Kidney (tissue), 22 donors: ENCODE measurements at places on chromosomes 3 and 15. TPM values are rescaled to one million over a fixed set of nuclear protein-coding genes. Genes with fewer than 3 reads are reported as not detected.

Gene CLDN16
- 28.4 TPM for polyA plus RNA-seq

Gene DUOX1
- 0.26 TPM for polyA plus RNA-seq

Gene TSPAN3
- 273 TPM for polyA plus RNA-seq

Gene RASGRP1
- 3.4 TPM for polyA plus RNA-seq

Gene SAMD7
- not detected for polyA plus RNA-seq

Gene TBC1D2B
- polyA plus RNA-seq, result 8.5 TPM

Gene IL17RB
- 87.4 TPM for polyA plus RNA-seq

Gene RNU6-1
- polyA plus RNA-seq, result not detected

Gene KLF13
- polyA plus RNA-seq, result 55.5 TPM

Gene WNT5A
- polyA plus RNA-seq, result 0.67 TPM

Gene HRG
- 22.8 TPM for polyA plus RNA-seq

Gene MGA
- polyA plus RNA-seq, result 1.9 TPM

Gene FOXL2
- polyA plus RNA-seq, result not detected

Gene NXPE3
- polyA plus RNA-seq, result 4.9 TPM

Gene FGF7
- 3.8 TPM for polyA plus RNA-seq

Gene RETNLB
- not detected for polyA plus RNA-seq

Gene ASB14
- not detected for polyA plus RNA-seq

Gene INSYN1
- polyA plus RNA-seq, result 39.6 TPM

Gene TP63
- 0.13 TPM for polyA plus RNA-seq
